GM12892 (cell line): ENCODE measurements at places on chromosomes 1 and 21.

DNA sequence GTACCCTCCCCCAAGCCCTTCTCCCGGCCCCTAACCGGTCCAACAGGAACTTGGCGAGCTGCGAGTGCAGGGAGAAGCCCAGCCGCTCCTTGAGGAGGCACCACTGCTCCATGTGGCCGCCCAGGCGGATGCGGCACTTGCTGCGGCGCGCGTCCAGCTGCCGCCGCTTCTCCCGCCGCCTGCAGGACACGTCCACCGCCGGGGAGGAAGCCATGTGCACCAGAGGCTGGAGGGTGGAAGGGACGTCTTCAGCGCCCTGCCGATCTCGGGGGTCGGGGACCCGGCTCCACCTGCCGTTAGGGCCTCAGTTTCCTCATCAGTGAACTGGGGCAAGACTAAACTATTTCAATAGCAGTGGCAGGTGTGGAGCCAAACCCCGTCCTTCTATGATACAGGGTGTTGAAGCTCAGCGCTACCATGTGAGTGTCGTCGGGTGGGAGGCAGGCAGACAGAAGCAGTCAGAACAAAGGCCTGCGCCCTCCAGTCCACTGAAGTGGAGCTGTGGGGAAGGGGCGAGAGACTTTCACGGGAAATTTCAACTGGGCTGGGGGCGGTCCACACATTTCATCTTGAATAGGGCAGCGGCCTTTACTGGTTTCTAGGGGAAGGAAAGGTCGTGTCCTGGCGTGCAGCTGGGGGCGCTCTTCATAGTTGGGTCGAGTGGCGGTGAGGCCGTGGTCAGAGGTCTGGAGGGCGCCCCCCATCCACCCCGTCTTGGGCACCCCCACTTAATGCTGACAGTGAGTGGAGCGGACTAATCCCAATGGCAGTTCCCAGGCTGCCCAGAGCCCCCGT lies 592 bp downstream of the ZNF692 start:
- peak; percentile 51 for DNase-seq

GRCh38 chr1:116503546-116504307 lies 67.1 kb downstream of the CD58 start:
- DNase-seq, result no peak

DNA sequence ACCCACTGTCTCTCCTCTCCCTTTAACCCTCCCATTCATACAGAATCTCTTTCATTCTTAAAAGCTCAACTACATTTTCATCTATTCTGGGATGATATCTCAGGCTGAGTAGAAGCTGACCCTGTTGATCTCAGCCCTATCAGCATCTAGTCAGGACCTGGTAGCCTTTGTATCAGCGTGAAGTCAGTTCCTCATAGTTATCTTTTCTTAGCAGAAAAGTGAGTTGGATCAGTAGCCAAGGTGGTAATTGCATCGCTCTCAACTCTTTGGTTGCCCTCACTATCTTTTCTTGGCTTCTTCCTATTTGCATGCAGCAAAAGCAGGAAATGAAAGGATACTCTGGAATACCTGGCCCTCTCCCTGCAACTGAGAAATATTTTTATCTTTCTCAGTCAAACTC lies 13.6 kb upstream of the GOLT1A start:
- DNase-seq, result no peak

DNA sequence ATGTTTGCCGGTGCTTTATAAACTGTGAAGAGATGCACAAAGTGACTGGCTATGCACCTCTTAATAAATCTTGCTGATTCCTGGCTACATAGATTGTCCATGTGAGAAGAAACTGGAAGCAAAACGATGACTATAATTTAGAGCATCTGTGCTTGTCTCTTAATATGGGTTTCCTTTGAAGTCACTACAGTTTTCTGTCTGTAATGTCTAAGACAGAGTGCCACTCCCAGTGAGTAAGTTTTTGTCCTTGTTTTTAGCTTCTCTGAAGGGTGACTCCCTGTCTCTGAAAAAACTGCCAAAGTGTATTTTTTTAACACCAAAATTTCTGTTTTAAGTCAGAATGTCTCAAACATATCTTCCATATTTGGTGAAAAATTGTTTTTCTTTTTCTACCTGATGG lies 175.1 kb downstream of the FASLG start:
- DNase-seq, result no peak
